ENCODE measurements at places on chromosomes 16 and 17.

GRCh38 chr17:27087935-27088766 lies 205.8 kb upstream of the WSB1 start:
- DNase-seq = no peak

- peak; percentile 71 for DNase-seq
Measured at GRCh38 chr17:61410141-61411010, 10.7 kb downstream of the TBX2 start.

GRCh38 chr17:48760411-48760810 lies 31.9 kb upstream of the HOXB13 start:
- no peak for DNase-seq

DNA sequence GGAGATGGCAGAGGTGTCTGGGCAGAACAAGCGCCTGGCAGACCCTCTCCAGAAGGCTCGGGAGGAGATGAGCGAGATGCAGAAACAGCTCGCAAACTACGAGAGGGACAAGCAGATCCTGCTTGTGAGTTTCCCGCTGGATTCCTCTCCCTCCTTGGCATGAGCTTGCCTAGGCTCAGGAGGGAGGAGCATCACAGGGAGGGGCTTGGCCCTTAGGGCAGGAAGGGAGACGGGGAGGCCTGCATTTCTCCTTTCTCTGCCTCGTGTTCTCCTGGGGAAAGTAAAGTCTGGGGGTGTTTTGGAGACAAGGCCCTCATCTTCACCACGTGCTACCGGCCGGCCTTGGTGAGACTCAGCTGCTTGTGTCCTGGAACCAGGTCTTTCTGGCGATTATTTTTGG lies 18.0 kb upstream of the DBNDD1 start:
- no peak for DNase-seq

DNA sequence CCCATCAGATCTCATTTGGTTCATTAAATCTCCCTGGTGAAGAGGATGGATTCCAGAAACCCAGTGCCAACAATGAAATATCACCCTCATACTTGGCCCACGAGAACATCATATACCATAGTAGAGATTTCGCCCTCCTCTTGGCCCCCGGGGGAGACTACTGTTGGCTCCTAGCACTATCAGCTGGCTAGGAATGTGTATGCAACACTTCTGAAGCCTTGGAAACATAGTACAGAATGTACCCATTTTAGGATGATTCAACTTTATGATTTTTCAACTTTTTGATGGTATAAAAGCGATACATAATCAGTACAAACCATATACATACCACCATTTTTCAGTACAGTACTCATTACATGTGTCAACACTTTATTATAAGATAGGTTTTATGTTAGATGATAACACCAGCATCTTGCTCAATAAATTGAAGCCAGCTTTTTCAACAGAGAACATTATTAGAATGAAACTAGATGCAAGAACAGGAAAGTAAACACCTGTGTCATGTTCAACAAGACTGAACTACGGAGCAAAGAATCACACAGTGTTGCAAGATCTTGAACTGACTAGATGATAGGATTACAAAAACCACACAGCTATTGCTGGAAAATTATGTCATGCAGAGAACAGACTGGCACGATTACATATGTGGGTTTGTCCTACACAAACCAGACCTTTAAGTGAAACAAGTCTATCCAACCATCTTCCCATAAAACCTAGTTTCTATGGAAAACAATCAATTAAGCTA lies 17.2 kb downstream of the RSL1D1 start:
- DNase-seq = no peak

- no peak for DNase-seq
Measured at GRCh38 chr16:47150067-47150466, 6.3 kb upstream of the NETO2 start.

GRCh38 chr17:57902800-57903759 lies 52.1 kb downstream of the CUEDC1 start:
- no peak for DNase-seq

GRCh38 chr16:78072275-78072674 lies 27.2 kb upstream of the WWOX start:
- DNase-seq = no peak

GRCh38 chr16:68000450-68000849 lies 1.2 kb upstream of the DPEP2 start:
- DNase-seq = no peak

DNA sequence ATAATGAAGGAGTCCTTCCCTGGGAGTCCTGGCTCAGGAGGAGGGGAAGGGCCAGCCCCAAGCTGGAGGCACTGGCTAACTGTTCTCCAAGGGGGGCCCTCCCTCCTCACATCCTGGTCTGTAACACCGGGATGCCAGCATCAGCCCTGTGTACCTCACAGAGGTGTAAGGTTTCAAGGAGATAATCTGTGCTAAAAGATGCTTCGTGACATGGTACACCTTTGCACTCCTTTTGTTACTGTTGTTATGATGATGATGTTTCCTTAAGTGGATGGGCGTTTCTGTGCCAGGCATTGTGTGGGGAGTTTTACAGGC lies 236.7 kb upstream of the TNRC6C start:
- no peak for DNase-seq

GRCh38 chr17:64213995-64214811 lies 48.9 kb downstream of the TEX2 start:
- DNase-seq = no peak

DNA sequence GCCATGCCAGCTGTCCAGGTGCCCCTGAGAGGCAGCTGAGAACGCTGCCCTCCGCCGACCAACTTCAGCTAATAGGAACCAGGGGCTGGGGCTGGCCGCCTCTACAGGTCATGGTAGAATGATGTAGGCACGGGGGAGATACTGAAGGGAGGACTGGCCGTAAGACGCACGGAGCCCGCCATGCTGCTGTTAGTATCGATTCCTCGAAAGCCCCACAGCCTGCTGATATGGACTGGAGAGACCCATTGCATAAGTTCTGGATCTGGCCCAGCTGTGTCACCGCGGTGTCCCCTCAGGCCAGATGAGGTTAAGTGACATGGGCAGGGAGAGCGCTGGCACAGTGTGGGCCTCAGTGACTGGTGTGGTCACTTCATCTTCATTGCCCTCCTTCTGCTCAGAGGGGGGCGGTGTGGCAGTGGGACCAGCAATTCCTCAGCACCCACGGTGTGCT lies 75.6 kb downstream of the AMFR start:
- DNase-seq = no peak

- no peak for DNase-seq
Measured at GRCh38 chr16:57640612-57641011, 12.2 kb downstream of the ADGRG1 start.

DNA sequence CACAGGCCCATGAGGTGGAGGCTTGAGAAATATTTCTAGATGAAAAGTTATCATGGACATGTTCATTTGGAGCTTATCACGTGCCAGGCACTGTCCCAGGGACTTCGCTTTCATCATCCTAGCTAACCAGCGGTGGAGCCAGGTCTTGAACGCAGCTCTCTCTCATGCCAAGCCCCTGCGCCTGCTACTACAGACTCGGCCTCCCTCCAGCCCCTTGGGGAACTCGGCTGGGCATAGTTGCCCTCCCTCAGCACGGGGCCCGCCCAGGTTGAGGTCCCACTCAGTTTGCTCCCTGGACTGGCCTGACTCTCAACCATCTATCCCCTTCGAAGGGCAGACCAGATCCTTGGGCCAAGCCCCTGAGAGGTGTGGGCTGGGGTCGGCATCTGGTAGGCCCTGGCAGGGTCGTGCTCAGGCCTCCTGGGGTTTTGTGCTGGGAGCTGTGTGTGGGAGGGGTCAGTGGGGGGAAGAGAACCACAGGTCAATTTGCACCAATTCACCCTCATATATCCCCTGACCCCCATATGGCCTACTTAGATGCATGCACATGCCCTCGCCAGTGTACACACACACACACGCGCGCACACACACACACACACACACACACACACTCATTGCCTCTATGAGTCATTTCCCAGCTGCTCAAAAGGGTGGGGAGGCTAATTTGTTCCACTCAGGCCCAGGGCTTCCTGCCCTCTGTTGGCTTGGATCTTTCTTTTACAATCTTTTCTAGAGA lies 12.1 kb upstream of the SCN4A start:
- peak; percentile 79 for DNase-seq

DNA sequence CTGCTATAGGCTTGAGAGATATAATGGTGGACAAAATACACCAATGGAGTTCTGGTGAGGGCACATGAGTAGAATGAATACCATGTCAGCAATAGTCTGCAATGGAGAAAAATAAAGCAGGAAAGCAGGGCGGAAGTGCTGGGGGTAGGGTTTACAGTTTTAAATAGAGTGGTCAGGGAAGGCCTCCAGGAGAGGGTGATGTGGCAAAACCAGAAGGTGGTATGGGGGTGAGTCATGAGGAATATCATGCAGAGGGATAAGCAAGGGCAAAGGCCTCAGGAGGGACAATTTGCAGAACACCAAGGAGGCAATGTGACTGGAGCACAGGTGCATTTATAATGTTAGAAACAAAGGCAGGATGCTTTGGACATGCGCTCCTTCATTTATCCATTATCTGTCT lies 102.0 kb downstream of the ITFG1 start:
- no peak for DNase-seq

DNA sequence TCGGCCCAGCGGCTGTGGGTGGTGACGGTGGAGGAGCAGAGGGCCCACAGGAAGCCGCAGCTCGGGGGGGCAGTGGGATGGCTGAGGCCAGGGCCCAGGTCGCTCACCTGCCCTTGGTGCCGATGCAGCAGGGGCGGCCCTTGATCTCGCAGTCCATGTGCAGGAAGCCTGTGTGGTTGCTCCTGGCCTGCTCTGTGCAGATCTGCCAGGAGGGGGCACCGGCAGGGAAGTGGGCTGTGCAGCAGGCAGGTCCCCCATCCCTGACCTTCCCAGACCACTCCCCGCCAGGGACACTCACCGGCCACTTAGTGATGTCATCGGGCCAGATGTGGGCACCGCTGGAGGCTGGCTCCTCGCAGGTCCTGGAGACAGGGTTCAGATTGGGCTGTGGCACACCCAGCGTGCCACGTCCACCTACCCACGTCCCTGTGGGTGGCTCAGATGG lies 6.2 kb downstream of the AANAT start:
- DNase-seq = no peak

DNA sequence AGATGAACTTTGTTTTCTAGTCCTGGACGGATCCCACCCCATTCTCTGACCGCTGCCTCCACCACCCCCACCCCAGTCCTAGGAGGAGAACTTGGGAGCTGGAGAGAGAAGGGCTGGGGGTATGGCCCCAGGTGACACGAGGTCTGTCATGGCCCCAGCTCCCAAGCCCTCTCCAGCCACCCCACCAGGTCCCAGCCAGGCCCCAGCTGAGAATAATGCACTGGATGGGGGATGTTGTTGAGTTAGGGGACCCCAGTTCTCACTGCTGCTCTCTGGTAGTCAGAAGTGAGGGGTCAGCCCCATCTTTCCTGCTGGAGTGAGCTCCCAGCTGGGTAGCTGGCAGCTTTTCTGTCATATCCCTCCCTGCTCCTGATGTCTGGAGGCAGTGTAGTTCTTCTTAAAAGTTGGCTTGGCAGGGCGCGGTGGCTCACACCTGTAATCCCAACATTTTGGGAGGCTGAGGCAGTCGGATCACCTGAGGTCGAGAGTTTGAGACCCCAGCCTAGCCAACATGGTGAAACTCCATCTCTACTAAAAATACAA lies 4.6 kb upstream of the COL1A1 start:
- DNase-seq = no peak

GRCh38 chr16:49698453-49698815 lies 157.5 kb downstream of the ZNF423 start:
- DNase-seq = no peak

DNA sequence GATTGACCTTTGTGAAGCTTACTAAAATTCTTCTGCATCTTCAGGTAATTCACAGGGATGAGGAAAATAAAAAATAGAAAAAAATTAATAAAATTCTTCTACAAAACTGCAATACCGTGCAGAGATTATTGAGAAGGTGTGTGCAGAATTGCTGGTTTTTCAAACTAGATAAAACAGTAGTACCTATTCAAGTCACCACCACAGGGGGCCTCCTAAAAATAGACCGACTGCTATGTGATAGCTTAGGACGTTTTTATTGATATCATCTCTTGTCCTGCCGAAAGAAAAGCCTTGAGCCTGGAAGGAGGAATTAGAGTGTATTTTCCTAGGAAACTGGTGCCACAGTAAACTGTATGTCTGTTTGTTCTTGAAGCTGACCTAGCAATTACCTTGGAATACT lies 325.9 kb downstream of the ZFHX3 start:
- DNase-seq = no peak

- no peak for DNase-seq
Measured at GRCh38 chr16:88378836-88379693, 3.7 kb upstream of the ZNF469 start.

GRCh38 chr16:610513-611381 lies 20.0 kb upstream of the WFIKKN1 start:
- peak; percentile 31 for DNase-seq

- DNase-seq = no peak
Measured at GRCh38 chr17:20253323-20253722, 214.0 kb downstream of the LGALS9B start.

DNA sequence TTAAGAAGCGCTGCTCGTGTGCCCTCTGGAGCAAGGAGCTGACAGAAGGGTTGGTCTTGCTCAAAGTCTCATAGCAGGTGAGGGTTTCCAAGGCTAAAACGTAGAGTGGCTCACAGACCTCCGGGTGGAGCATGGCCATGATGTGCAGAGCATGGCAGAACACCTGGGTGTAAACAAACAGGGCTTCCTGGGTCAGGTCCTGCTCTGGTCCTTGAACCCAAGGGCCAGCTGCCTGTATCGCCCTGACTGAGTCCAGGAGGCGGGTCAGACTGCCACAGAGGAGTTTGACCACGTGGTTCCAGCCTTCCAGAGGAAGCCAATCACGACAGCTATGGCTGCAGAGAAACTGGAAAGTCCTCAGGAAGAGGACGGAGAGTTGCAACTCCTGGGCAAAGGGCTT lies 7.1 kb downstream of the GEMIN4 start:
- DNase-seq = no peak

DNA sequence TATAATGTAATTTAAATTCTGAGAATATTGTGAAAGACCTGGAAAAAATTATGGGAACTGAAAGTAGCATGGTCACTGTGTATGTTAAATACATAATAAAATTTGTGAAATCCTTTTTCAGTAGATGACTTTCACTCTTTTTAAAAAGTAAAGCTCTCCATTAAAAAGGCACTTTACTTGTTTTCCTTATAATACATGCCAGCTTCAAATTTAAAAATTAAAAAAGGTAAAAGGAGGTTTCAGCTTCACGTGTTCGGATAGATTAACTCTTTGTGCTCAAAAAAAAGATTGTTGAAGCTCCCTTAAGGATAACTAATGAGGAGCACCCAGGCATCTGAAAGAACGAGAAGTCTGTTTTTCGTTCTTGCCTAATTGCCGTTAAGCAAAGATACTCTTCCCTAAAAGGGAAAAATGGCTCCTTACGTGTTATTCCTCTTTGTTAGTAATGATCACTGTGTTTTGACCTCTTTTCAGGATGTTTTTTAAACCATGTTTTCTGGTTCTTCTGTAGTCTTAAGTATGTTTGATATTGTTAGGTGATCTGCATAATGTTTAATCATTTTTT lies 87.8 kb downstream of the TUBD1 start:
- DNase-seq = no peak

All from activated CD4-positive, alpha-beta T cell treated with anti-CD3 and anti-CD28 coated beads, Interleukin-2, amount 50 U/mL, for 16 hours (primary cell).